ENCODE measurements at places on chromosomes 5 and 9.
A peak's percentile ranks its signal among the peaks of the same experiment; 100 is the strongest.

- no peak for DNase-seq
Observed at GRCh38 chr5:143887903-143888665, 76.1 kb downstream of the HMHB1 start.

DNA sequence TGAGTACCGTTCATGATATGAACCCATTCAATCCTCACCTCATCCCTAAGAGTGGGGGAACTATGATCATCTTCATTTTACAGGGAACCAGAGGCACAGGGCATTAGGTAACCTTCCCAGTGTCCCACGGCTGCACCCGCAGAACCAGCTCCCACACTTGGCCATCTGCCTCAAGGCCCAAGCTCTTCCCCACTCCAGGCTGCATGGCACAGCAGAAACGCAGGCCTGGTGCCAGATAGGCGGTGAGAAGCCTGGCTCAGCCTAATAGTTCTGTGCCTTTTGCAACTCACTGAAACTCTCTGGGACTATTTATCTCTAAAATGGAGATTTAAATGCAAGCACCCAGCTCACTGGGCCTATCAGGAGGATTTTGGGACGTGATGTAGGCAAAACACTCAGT, 90.8 kb upstream of the ZNF618 start:
- peak; percentile 15 for DNase-seq

GRCh38 chr9:108673386-108673785, 182.4 kb downstream of the ACTL7B start:
- peak; percentile 14 for DNase-seq

- no peak for DNase-seq
Observed at GRCh38 chr5:171288066-171288465, 21.0 kb upstream of the TLX3 start.

GRCh38 chr9:132813115-132813771, 64.8 kb downstream of the AK8 start:
- no peak for DNase-seq

- DNase-seq = no peak
Observed at GRCh38 chr9:112334432-112334841, 1.0 kb upstream of the PTBP3 start.

GRCh38 chr5:177537389-177538361, 16.7 kb downstream of the FAM193B start:
- DNase-seq = peak; percentile 75

GRCh38 chr9:32516241-32516640, 9.8 kb downstream of the RIGI start:
- DNase-seq = no peak

- DNase-seq = no peak
Observed at GRCh38 chr5:72634444-72634843, 127.2 kb upstream of the ZNF366 start.

DNA sequence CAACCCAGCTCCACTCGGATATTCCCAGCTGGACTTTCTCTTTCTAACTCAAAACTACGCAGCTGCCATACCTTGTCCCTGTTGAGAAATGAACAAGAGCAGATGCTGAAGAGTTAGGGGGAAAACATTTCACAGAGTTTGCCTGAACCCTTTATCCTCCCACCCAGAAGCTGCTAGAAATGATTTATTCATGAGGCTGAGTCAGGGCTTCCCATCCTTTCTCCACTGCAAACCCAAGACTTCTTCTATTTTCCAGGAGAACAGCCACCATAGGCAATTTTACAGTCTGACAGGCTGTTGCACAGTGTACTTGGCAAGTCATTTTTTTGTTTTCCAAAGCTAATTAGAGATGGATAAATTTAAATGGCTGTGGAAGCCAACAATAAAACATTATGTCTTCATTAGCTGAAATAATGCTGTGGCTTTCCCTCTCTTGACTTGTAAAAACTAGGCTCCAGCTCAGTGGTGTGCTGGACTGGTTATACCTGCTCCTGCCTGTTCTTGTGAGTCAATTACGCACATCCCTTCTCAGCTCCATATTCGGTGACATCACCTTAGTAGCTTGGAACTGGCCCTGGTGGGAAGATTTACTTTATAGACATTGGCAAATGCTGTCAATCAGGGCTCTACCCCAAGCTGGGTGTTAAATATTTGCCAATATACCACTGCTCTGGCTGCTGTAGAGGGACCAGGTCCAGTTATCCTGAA, 71.9 kb downstream of the KIF4B start:
- peak; percentile 85 for DNase-seq

DNA sequence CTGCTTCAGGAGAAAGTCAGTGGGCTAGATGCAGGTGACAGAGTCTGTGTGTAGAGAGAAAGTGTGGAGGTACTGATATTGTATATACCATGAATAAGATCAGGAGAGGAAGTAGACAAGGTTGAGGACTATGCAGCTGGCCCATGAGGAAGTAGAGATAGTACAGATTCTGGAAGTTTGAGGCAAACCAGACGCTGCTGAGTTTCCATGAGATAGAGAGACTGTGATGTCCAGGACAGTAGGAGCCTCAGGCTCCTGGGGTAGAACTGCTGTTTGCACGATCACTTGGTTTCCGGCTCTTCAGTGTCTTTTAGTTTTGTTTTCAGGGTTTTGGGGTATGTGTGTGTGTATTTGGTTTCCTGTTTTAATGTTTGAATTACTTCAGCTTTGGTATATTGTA, 13.6 kb downstream of the OTULINL start:
- DNase-seq = no peak

GRCh38 chr5:124755565-124755964, 9.1 kb upstream of the ZNF608 start:
- DNase-seq = peak; percentile 68

GRCh38 chr9:19231126-19231903, 822 bp downstream of the DENND4C start:
- no peak for DNase-seq

- DNase-seq = no peak
Observed at GRCh38 chr5:39176759-39177630, 42.4 kb downstream of the FYB1 start.

Measured in islet precursor cell (in vitro differentiated cells).